ENCODE measurements at places on chromosomes 6 and 20.

- no peak for DNase-seq
- H3K4me1 ChIP-seq = no peaks in the 10 kb centered on the region
- H3K4me3 ChIP-seq = no peak overlapping the region
- H3K36me3 ChIP-seq = no peaks in the 10 kb centered on the region
- H3K27me3 ChIP-seq = peaks cover 29% of the 10 kb centered on the region
These were observed 10.6 kb upstream of the RBBP8NL start for GRCh38 chr20:62437927-62438326.

DNA sequence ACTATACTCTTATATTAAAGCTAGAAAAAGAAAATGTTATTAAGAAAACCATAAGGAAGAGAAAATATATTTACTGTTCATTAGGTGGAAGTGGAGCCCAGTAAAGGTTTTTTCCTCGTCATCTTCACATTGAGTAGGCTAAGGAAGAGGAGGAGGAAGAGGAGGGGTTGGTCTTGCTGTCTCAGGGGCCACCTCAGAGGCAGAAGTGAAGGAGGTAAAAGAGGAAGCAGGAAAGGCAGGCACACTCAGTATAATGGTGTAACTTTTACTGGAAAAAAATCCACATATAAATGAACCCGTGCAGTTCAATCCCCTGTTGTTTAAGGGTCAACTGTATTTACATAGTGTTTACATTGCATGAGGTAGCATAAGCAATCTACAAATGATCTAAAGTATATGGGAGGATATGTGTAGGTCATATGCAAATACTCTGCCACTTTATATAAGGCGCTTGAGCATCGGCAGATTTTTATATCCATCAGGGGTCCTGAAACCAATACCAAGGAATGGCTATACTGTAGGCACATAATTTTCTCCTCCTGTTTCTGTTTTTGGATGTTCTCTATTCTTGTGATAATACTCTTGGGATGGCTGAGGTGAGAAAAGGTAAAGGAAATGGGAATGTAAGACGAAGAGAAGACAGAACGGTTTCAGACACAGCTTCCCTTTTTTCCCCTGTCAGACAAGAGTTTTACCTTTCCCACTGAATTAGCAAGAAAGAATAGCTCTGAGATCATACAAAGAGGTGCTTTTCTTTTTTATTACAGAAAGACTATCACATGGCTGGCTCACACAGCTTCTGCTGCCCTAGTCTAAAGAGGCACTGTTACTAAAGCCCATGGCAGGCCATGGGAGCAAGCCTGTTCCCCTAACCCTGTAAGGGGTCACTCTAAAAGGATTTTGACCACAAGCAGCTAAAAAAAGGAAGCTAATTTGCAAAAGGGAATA is 59.9 kb downstream of the NUDT3 start:
- no peaks in the 10 kb centered on the region for H3K36me3 ChIP-seq
- H3K4me1 ChIP-seq = no peaks in the 10 kb centered on the region
- DNase-seq = no peak
- no peak overlapping the region for H3K27ac ChIP-seq
- no peak overlapping the region for H3K4me3 ChIP-seq

DNA sequence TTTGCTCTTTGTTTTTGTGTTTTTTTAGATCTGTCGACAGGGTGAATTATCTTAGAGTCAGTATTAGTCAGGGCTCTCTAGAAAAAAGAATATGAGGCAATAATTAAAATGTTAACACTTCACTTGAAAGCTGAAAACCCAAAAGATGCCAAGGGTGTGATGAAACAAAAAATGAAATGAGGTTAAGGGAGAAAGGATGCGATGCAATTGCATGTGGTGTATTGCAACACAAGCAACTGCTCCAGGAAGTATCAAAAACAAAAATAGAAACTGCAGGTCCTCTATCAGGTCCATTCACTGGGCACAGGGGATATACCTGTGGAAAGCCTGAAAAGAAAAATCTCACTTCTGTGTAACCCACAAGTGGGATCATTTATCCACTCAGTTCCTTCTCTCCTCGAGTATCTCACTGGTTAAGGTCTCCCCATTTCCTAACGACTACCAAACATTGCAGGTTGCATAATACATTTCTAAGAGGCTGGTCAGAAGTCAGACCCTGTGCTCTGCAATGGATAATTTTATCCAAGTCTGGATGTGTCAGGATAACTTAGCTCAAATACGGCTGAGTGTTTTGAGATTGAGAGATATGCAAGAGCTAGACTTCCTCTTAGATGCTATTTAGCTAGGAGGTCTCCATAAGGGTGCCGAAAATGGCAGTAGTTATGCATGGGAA is 257.7 kb upstream of the GJE1 start:
- no peaks in the 10 kb centered on the region for H3K27me3 ChIP-seq
- H3K4me3 ChIP-seq = no peak overlapping the region
- H3K36me3 ChIP-seq = no peaks in the 10 kb centered on the region
- H3K4me1 ChIP-seq = no peaks in the 10 kb centered on the region
- no peak overlapping the region for H3K27ac ChIP-seq

- no peak overlapping the region for H3K4me3 ChIP-seq
- no peak for DNase-seq
- H3K4me1 ChIP-seq = no peaks in the 10 kb centered on the region
- H3K36me3 ChIP-seq = no peaks in the 10 kb centered on the region
- no peak overlapping the region for H3K27ac ChIP-seq
- no peaks in the 10 kb centered on the region for H3K27me3 ChIP-seq
These were observed 56.2 kb downstream of the SLC2A10 start for GRCh38 chr20:46765506-46766120.

DNA sequence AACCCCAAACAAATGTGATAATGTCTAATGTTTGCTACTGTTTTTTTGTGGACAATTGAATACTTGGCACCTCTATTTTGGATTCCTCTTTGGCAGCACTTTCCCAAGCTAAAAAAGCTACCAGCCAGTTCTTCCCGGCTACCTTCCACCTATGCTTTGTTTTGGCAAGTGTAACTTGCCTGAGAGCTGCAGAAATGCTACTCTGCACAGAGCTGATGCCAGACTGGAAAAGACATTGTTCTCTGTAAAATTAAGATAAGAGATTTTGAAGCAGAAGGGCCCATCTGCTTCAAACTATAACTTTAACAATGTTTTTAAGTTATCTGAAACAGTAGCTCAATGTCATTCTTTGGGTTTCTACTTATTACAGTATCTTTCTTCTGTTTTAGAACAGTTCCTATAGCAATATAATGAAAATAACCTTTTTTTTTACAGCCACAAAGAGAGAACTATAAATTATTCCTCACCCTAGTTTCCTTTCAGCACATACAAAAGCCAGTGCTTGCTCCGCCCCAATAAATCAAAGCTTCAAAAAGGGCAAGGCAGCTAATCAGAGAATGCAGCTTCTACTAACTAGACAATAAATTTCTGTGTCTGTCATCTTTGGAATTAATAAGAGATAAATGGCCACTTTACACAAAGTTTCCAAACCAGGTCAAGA is 183.1 kb downstream of the UBE3D start:
- H3K4me1 ChIP-seq = no peaks in the 10 kb centered on the region
- no peaks in the 10 kb centered on the region for H3K27me3 ChIP-seq
- no peaks in the 10 kb centered on the region for H3K36me3 ChIP-seq
- no peak overlapping the region for H3K27ac ChIP-seq
- DNase-seq = no peak
- H3K4me3 ChIP-seq = no peak overlapping the region

DNA sequence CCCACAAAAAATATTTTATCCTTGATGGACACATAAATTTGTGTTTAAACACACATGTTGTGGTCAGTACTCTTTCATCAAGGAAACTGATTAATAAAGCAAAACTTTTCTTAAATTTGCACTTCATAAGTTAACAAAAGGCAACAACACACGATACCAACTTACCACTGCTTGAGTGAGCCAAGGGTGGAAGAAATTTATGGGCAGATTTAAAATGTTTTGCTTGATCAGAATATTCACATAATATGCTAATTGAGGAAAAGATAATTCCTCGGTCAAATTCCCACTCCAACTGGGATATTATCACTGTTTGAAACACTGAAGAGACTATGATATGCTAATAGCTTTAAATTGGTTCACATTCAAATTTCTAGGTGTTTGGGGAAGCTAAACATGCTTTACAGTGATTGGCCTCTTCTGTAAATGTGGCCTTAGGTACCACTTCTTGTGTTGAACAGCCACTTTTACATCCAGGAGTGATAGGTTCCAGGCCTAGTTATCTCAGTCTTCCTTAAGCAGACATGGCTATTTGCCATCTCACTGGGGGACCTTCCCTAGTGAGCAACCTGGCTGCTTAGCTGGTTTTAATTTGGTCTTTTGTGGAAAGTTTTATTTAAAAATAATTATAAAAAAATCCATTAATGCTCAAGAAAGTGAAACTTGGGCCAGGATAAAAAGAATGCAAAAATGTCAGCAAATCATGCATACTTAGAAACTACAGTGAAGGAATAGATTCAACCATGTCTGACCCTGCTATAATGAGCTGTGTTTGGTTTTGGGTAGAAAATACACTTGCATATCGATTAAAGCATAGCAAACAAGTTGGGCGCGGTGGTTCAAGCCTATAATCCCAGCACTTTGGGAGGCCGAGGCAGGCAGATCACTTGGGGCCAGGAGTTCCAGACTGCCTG is 221.2 kb upstream of the MAP3K7 start:
- no peak for DNase-seq
- no peaks in the 10 kb centered on the region for H3K4me1 ChIP-seq
- no peak overlapping the region for H3K27ac ChIP-seq
- no peaks in the 10 kb centered on the region for H3K36me3 ChIP-seq

- H3K27ac ChIP-seq = no peak overlapping the region
- no peak overlapping the region for H3K4me3 ChIP-seq
- no peak for DNase-seq
- H3K27me3 ChIP-seq = no peaks in the 10 kb centered on the region
- H3K4me1 ChIP-seq = no peaks in the 10 kb centered on the region
These were observed 244.8 kb upstream of the FAM83B start for GRCh38 chr6:54601600-54602300.

- H3K27me3 ChIP-seq = no peaks in the 10 kb centered on the region
- H3K4me3 ChIP-seq = no peak overlapping the region
- no peaks in the 10 kb centered on the region for H3K4me1 ChIP-seq
- no peaks in the 10 kb centered on the region for H3K36me3 ChIP-seq
- H3K27ac ChIP-seq = peak overlapping the region; percentile 7
- DNase-seq = peak; percentile 53
These were observed 64.3 kb downstream of the EDN1 start for GRCh38 chr6:12354499-12354898.

DNA sequence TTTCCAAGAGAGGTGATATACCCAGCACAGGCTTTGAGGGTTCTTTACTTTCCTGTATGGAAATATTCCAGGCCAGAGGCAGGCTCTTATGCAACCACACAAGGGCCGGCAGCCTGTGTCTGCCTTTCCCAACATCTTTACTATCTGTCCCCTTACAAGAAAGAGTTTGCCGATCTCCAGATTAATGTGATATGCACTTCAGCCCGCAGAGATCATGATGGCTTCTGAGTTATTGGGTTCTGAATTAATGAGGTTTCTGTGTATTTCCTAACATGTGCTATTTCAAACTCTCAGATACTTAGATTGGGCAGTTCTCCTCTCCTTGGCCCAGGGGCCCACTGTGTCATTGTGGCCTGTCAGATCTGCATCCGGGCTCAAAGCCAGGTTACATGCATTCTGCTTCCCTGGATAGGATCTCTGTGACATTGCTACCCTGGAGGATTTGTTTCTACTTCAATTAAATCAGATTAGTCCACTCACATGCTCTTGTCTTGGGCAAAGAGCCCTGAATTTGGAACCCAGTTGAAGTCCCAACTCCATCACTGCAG is 56.6 kb downstream of the TGM2 start:
- no peak overlapping the region for H3K4me3 ChIP-seq
- DNase-seq = no peak
- H3K4me1 ChIP-seq = peaks cover 10% of the 10 kb centered on the region
- H3K27me3 ChIP-seq = no peaks in the 10 kb centered on the region

- H3K4me1 ChIP-seq = no peaks in the 10 kb centered on the region
- H3K4me3 ChIP-seq = no peak overlapping the region
- H3K27ac ChIP-seq = no peak overlapping the region
- H3K36me3 ChIP-seq = no peaks in the 10 kb centered on the region
- peak; percentile 81 for DNase-seq
- no peaks in the 10 kb centered on the region for H3K27me3 ChIP-seq
These were observed 25.0 kb downstream of the TAF8 start for GRCh38 chr6:42075159-42075838.

GRCh38 chr20:45115829-45116228 is 855 bp upstream of the WFDC5 start:
- H3K4me3 ChIP-seq = no peak overlapping the region
- H3K27ac ChIP-seq = no peak overlapping the region
- H3K4me1 ChIP-seq = no peaks in the 10 kb centered on the region
- DNase-seq = no peak
- H3K27me3 ChIP-seq = no peaks in the 10 kb centered on the region
- H3K36me3 ChIP-seq = no peaks in the 10 kb centered on the region

GRCh38 chr6:63839485-63839884 is 203.9 kb downstream of the PHF3 start:
- H3K27me3 ChIP-seq = no peaks in the 10 kb centered on the region
- H3K4me1 ChIP-seq = no peaks in the 10 kb centered on the region
- H3K4me3 ChIP-seq = no peak overlapping the region
- no peaks in the 10 kb centered on the region for H3K36me3 ChIP-seq

DNA sequence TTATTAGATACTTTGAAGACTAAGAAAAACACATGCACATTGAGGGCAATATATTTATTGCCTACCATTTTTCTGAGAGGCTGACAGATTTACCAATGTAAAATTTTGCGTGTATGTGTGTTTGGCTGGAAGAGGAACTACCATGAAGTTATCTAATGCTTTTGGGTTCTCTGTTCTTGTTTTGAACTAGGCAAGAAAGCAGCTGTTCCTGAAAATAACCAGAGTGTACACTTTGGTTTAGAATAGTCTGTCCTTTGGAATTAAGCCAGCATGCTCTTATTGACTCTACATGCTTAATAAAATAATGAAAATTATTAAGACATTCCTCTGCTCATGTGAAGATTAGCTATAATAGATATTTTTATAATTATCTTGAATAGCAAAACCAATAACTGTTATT is 129.2 kb downstream of the MYB start:
- H3K27me3 ChIP-seq = no peaks in the 10 kb centered on the region
- no peak for DNase-seq
- H3K4me3 ChIP-seq = no peak overlapping the region
- no peak overlapping the region for H3K27ac ChIP-seq
- no peaks in the 10 kb centered on the region for H3K4me1 ChIP-seq

GRCh38 chr6:34275128-34275804 is 26.5 kb upstream of the SMIM29 start:
- no peaks in the 10 kb centered on the region for H3K4me1 ChIP-seq
- DNase-seq = no peak
- H3K27me3 ChIP-seq = no peaks in the 10 kb centered on the region
- no peak overlapping the region for H3K27ac ChIP-seq
- no peak overlapping the region for H3K4me3 ChIP-seq

DNA sequence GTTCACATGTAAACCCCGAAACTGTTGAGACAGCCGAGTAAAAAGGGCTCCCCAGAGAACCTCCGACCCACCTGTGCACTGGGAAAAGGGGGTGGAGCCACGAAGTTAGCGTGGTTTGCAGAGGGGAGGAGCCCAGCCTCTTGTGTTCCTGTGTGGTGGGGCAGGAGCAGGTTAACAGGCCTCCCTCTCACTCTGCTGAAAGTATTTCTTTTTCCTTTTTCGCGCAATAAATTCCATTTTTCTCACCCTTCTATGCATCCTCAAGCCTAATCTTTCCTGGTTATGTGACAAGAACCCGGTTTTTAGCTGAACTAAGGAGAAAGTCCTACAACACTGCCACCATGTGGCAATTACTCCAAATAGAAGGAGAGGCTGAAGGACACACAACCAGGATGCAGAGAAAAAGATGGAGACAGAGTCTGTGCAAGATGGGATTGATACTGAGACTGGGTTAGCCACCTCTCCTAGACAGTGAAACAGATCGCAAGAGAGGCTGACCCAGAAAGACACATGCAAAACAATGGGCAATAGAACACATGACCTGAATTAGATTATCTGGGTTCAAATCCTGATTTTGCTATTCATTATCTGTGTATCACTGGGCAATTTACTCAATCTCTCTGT is 168.7 kb upstream of the PRSS16 start:
- H3K4me3 ChIP-seq = peak overlapping the region; percentile 37
- no peaks in the 10 kb centered on the region for H3K36me3 ChIP-seq
- no peak overlapping the region for H3K27ac ChIP-seq
- no peak for DNase-seq

Data from breast epithelium (tissue), 4 donors.